Kidney (tissue), 22 donors: ENCODE measurements at places on chromosomes 5 and 9. TPM values are rescaled to one million over a fixed set of nuclear protein-coding genes. Genes with fewer than 3 reads are reported as not detected.

The KCNV2 gene
- not detected for total RNA-seq

DNA sequence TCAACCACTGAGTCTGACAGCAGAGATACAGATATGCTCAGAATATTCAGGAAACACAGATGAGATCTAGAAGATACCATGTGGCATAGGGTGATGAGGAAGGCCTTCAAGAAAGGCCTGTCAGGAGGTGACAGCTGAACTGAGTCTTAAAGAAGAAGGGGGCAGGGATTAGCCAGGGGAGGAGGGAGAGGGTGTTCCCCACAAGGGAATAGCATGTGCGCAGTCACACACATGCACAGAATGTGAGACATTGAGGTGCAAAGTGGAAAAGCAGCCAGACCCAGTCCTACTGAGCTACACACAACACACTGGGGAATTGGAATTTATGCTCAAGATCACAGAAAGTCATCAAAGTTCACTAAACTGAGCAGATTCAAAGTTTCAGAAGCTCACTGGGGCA lies 3.0 kb upstream of the SLC25A48 start:
- DNase-seq, result no peak

The WDR55 gene
- total RNA-seq, result 20.8 TPM

GRCh38 chr9:109708451-109708945 lies 71.5 kb upstream of the PALM2AKAP2 start:
- no peak for DNase-seq

The KIF4B gene
- total RNA-seq, result not detected
